ENCODE measurements at places on chromosomes 4 and X. TPM values are rescaled to one million over a fixed set of nuclear protein-coding genes. Genes with fewer than 3 reads are reported as not detected.

The ELK1 gene
- total RNA-seq: 19.1 TPM

The RIBC1 gene
- total RNA-seq: not detected

The DUSP21 gene
- total RNA-seq: not detected

The MAGEA9B gene
- total RNA-seq: not detected

The PRAF2 gene
- 9.8 TPM for total RNA-seq

The HNRNPDL gene
- total RNA-seq: 107 TPM

The MCF2 gene
- not detected for total RNA-seq

The CCDC149 gene
- total RNA-seq: 13.4 TPM

The ZFYVE28 gene
- 8.5 TPM for total RNA-seq

The FGFBP2 gene
- total RNA-seq: not detected

The SORBS2 gene
- 191 TPM for total RNA-seq

The SLC7A11 gene
- 76.1 TPM for total RNA-seq

The MBNL3 gene
- total RNA-seq: 0.98 TPM

The TECRL gene
- total RNA-seq: not detected

The PRDM8 gene
- total RNA-seq: 0.65 TPM

The UGT8 gene
- total RNA-seq: not detected

The IL21 gene
- not detected for total RNA-seq

The TCEAL6 gene
- not detected for total RNA-seq

The CENPVL2 gene
- not detected for total RNA-seq

The MTMR8 gene
- 0.86 TPM for total RNA-seq

The SLC49A3 gene
- total RNA-seq: 8.5 TPM

The SYTL5 gene
- total RNA-seq: 0.10 TPM

The RHOXF1 gene
- not detected for total RNA-seq

The NXF2 gene
- not detected for total RNA-seq

The MAGEA2B gene
- not detected for total RNA-seq

The ZDHHC15 gene
- total RNA-seq: 0.33 TPM

The SH3TC1 gene
- total RNA-seq: 142 TPM

The MAGEB2 gene
- total RNA-seq: not detected

The ADH1A gene
- not detected for total RNA-seq
